ENCODE measurements at places on chromosomes 7 and 10.

DNA sequence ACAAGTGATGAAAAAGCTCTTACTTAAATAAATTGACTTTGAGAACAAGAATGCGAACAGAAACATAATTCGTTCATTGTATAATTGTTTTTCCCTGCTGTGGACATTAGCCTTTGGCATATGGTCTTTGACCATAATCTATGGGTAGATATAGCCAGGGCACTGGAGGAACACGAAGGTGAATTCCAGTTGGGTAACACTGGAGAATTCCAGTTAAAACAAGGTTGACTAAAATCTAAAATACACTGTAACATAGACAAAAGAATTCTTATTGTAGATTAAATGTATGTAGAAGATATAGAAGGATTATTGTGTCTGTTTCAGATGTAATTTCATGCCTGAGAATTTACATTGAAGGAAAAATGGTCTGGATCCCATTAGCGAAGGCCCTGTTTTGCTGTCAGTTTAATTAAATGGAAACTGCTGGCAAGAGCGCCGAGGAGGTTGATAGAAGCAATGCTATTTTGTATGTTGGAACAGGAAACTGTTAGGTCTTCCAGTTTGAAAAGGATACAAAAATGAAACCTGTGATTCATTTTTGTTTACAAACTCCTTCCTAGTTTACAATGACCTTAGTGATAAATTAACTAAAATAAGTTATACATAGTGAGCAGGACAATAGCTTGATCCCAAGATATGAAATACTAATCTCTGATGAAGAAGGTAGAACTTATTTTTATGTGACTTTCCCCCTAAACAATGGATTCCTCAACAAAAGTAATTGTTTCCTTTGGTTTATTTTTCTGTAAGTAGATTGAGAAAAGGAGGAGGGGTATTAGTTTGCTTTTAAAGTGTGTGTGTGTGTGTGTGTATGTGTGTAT lies 68.9 kb downstream of the ARID5B start:
- DNase-seq, result no peak

GRCh38 chr10:122044713-122045112 lies 55.8 kb downstream of the TACC2 start:
- DNase-seq, result peak; percentile 1

- no peak for DNase-seq
Measured at GRCh38 chr10:122057841-122058413, 69.0 kb downstream of the TACC2 start.

GRCh38 chr10:69045441-69046300 lies 42.2 kb upstream of the SRGN start:
- DNase-seq, result no peak

DNA sequence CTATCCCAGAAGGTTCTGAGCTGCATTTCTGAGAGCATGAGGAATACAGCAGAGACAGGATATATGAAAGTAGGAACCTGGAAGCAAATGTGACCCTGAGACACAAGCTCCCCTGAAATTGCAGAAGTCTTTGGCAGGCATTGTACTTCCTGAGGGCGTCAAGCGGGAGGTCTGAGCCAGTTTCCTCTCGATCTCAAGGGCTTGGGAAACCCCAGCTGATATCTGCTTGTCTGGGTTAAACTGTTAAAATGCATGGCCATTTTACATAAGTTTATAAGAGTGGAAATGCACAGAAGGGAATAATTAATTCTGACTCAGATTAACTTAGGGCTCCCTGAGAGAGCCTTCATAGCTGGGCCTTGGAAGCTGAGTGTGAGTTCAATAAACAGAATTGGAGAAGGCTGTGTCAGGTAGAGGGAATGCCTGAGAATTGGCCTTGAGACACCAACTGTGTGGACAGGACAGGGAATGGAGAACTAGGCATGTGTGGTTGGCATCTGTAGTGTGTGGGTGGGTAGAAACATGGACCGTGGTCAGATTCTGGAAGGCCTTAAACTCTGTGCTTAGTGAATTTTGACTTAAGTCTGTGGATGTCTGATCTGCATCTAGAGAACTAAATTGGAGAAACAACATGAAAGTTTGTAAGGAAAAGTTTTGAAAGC lies 53.3 kb downstream of the WIPF3 start:
- DNase-seq, result no peak

DNA sequence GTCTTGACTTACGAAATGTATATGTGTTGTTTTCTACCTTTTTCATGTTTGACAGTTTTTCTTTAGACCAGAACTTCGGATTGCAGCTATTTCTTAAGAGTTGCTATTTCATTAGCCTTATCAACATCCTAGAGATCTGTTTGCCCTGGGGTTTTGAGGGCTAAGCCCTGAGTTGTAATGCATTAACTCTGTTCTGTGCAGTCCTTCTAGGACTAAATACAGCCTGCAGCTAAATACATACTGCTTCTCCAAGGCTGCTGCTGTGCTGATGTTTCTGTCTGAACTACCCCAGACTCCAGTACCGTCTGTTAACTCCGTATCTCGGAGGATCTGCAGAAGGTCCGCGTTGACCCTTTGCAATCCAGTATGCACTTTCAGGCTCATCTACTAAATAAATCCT lies 26.5 kb downstream of the KIAA1217 start:
- DNase-seq, result no peak
